Activated CD4-positive, alpha-beta T cell treated with anti-CD3 and anti-CD28 coated beads for 4 hours (primary cell): ENCODE measurements at places on chromosomes 3 and 15.

DNA sequence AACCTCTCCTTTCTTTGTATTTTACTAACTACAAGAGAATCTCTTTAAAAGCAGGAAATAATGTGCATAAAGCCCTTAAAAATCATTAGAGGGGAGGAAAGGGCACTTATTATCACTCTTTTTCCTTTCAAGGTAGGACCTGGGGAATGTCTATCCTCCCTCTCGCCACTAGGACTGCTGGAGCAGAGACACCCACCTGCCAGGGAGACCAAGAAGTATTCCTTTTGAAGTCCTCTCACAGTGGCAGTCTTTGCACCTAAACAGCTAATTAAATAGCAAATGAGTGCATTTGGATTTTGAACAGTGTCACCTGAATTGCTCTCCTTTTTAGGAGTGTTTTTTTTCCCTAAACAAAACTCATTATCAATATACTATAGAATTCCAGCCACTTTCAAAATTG lies 874.1 kb downstream of the ZPLD1 start:
- no peak for DNase-seq

GRCh38 chr15:82855286-82856100 lies 46.1 kb downstream of the WHAMM start:
- DNase-seq, result no peak

- DNase-seq, result no peak
Measured at GRCh38 chr15:66941791-66942190, 123.6 kb upstream of the SMAD3 start.

DNA sequence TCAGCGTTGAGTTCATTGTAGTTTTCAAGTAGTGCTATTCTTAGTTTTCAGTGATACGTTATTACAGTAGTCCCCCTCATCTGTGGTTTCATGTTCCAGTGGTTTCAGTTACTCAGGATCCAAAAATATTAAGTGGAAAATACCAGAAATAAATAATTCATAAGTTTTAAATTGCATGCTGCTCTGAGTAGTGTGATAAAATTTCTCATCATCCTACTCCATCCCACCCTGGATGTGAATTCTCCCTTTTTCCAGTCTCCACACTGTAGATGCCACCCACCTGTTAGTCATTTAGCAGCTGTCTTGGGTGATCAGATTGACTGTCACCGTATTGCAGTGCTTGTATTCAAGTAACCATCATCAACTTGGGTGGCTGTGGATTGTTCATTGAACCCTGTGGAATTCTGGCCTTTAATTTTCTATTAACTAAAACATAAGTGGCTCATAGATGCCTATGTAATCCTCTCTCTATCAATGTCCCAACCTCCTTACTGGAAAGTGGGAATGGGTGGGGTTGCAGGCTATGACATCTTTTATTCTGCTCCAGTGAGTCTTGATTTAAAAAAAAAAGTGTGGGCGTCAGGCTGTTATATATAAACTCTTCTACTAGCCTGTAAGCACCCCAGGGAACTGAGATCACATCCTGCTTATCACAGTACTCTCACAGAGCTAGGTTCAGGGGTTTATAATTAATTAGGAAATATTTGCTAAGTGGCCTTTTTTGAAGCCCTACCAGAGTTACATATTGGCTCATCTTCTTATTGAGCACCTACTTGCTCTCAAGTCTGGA lies 97.5 kb downstream of the CFAP20DC start:
- no peak for DNase-seq

DNA sequence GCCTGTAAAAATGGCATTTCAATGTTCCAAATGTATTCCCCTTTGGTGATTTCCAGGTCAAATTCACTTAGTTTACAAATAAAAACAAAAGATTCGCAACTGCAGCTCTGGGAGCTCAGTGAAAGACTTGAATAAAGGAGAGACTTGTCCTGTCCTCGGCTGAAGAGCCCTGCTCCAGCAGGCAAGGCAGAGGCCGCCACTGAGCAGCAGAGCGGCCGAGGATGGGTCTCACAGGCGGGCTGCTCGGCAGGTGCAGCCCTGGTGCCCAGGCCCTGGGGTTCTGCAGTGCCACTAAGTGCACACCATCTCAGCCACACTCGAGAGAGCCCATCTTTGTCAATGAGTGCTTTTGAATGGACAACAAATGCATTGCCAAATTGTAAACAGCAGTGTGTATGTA lies 856.2 kb downstream of the AGBL1 start:
- DNase-seq, result no peak

GRCh38 chr3:59514865-59515482 lies 465.1 kb upstream of the CFAP20DC start:
- DNase-seq, result no peak

GRCh38 chr15:67120839-67121643 lies 55.6 kb downstream of the SMAD3 start:
- peak; percentile 88 for DNase-seq

DNA sequence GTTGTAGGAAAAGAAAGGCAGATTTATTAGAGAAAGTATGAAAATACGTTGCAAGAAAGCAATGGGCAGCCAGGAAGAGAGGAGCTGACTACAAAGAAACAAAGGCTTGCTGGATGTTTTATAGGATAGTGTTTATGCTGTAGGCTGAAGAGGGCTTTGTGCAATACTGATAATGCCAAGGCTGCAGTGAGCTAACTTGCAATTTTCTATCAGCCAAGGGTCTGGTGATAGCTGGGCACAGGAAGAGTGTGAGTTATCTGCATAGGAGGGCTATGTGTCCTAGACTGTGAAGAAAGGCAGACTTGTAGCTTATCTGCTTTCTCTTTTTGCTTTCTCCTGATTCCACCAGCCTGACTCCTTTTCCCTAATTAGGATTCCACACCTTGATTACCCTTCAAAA lies 51.3 kb upstream of the OSBPL11 start:
- DNase-seq, result no peak

GRCh38 chr3:184320104-184320445 lies 5.7 kb downstream of the EIF4G1 start:
- peak; percentile 52 for DNase-seq

DNA sequence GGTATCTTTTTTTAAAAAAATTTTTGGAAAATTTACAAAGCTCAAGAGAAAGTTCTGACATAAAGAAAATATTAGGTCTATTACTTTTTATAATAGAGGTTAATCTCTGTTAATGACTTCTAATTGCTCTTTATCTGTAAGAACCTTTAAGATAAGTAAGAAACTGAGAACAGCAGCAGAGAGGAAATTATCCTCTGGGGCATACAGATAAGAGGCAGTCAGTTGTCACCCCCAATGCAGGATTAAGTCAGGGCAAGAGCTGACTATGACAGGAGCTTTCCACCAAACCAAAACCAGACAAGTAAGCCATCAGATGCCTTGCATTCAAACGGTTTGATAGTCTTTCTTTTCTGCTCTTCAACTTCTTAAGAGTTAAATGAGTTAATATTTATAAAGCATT lies 149.0 kb downstream of the GSK3B start:
- DNase-seq, result no peak

GRCh38 chr15:77021088-77021481 lies 26.2 kb downstream of the PSTPIP1 start:
- no peak for DNase-seq

DNA sequence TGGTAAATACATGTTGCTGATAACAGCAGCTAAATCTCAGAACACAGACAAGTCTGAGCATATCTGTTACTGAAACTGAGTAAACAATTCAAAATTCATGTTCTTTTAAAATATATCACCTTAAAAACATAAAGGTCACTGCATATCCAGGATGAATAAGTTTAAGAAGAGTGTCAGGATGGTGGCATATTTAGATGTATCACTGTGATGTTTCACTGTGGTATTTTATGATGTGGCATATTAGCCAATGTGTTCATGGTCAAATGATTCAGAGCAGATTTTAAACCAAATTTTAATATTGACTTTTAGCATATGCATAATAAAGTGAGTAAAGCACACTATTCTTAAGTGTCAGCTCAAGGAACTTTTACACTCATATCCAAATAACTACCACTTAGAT lies 346.4 kb upstream of the DPPA4 start:
- no peak for DNase-seq

DNA sequence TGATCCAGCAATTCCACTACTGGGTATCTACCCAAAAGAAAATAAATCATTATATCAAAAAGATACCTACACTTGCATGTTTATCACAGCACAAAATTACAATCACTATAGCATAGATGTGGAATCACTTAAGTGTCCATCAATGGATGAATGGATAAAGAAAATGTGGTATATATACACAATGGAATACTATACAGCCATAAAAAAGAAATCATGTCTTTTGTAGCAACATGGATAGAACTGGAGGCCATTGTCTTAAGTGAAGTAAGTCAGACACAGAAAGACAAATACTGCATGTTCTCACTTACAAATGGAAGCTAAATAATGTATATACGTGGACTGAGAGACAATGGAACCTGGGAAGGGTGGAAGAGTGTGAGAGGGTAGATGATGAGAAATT lies 28.3 kb upstream of the PFN2 start:
- no peak for DNase-seq

GRCh38 chr3:45946307-45946706 lies 3.0 kb downstream of the CXCR6 start:
- no peak for DNase-seq
